T-helper 2 cell (primary cell): ENCODE measurements at places on chromosomes 6 and 20.

- DNase-seq = no peak
Measured at GRCh38 chr6:29990931-29991330, 48.6 kb downstream of the HLA-A start.

DNA sequence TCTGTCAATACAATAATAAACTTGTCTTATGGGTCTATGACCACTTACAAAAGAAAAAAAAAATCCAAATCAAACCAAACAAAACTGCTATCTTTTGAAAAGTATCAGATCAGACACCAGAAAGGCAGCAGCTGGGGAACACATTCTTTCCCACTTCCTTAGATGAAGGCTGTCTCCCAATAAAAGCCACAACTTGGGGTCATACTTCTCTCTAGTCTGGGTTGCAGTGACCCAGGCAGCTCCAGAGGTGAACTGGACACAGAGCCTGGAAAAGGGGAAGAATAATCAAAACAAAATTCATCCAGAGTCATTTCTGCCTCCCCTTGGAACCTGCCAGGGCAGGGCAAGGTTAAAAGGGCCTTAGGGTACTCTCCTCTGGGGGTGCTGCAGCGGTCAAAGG, 19.1 kb downstream of the ATXN1 start:
- no peak for DNase-seq

GRCh38 chr6:35402136-35402855, 49.8 kb upstream of the FANCE start:
- no peak for DNase-seq

DNA sequence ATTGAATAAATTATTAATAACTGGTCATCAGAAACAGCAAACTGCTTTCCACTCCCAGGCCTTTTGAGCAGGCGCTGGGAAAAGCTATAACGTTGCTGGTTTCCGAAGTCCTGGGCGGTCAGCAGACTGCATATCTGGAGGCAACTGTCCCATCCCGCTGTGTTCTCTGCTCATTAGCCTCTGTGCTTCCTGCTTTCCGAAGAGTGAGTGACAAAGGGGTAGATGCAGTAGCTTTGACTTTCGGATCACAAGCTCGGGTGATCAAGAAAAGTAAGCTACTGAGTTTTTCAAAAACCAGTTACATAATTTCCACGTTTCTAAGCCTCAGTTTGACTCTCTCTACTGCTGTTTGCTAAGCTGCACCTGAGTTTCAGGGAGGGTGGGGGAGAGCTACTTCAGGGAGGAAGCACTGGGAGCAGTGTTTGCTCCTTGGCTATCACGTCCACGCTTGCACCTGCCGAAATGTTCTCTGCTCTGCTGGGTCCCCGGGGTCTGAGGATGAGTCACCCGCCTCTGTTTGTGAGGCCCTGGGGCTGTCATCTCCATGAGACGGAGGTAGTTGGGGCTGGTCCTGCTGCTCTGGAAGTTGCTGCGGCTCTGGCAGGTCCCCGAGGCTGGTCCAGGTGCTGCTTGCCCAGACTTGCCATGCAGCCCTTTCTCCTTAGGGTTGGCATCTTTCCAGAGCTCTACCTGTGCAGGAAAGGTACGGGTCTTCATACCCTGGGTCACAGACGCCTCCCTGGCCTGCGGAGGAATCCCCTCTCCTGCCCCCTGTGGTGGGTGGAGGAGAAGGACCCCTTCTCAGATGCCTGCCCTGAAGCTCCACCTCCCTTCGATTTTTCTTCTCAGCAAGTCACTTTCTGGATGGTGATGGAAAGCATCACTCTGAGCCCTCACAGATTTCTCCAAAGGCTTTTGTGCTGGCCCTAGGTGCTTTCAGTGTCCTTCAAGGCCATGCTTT, 220.0 kb downstream of the QKI start:
- no peak for DNase-seq

GRCh38 chr6:56243518-56244070, 3.8 kb downstream of the COL21A1 start:
- DNase-seq = no peak

- no peak for DNase-seq
Measured at GRCh38 chr6:4017834-4018170, 61.1 kb downstream of the FAM217A start.

- no peak for DNase-seq
Measured at GRCh38 chr6:83509441-83509840, 2.9 kb upstream of the PRSS35 start.

GRCh38 chr20:63691711-63692435, 4.6 kb upstream of the TNFRSF6B start:
- no peak for DNase-seq

DNA sequence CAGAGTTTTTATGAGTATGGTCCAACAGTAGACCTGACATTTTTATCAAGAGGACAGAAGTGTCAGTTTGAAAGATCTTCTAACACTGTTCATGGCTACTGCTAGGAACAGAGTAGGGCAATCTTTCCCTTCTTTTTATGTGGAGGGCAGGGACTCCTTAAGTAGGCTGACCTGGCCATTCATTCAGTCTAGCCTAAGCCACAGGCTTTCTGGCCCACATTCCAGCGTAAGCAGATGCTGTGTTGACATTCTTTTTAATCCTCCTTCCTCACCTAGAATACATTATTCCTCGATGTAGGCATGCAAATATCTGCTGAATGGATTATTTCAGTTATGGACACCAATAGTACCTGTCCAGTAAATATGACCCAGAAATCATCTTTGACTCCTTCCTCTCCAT, 188.3 kb downstream of the ATXN1 start:
- DNase-seq = no peak

DNA sequence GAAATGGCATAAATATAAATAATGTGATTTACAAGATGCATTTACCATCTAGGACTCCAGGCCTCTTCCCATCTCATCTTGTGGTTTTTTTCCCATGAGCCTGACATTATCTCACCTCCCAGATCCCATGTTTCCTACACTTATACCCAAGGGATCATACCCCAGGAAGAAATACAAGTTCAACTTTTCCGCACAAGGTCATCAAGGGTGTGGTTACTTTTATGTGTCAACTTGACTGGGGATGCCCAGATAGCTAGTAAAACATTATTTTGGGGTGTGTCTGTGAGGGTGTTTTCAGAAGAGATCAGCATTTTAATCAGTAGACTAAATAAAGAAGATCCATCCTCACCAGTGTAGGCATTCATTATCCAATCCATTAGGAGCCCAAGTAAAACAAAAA, 176.3 kb upstream of the TNFAIP3 start:
- DNase-seq = no peak

DNA sequence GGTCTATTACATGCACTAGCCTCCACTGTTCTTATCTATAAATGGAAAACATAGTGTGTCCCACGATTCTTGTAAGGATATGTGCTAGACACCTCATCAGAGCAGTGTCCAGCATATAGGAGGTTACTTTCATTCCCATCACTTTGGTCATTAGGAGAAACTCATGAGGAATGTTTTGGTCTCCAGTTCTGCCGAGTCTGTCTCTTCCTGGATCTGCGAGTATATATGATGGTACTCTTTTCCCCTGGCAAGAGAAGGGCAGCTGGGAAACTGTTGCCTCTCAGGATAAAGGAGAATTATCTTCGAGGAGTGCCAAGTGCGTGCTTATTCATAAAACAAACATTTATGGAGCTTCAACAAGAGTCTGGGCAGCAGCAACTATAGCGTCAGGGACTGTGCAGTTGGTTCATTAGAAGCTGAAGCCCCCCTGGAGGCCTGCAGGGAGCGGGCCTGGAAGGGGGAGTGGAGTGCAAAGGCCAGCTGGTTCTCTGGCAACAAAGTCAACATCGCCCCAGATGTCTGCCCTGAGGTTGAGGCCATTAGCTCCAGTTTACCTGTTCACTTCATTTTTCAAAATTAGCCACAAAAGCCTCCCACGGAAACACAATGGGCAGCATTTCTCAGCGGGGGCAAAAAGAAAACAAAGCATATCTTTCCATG, 811.9 kb downstream of the MAFB start:
- DNase-seq = no peak

- DNase-seq = no peak
Measured at GRCh38 chr20:46145713-46146112, 27.6 kb downstream of the CD40 start.

DNA sequence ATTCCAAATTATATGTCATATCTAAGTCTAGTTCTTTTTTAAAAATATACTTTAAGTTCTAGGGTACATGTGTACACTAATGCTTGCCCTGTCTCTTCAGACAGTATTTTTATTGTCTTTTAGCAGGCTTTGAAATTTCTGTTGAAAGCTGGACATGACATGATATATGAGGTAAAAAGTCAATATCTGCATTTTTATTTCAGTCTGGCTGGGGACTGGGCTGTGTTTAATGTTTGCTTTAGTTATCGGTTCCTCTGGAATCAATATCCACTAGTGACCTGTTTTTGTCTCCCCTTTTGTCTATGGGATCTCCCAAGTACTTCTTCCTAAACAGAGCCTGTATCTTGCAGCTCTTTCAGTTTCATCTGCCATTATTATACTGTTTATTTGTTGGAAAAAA, 786.2 kb upstream of the GJE1 start:
- DNase-seq = no peak

DNA sequence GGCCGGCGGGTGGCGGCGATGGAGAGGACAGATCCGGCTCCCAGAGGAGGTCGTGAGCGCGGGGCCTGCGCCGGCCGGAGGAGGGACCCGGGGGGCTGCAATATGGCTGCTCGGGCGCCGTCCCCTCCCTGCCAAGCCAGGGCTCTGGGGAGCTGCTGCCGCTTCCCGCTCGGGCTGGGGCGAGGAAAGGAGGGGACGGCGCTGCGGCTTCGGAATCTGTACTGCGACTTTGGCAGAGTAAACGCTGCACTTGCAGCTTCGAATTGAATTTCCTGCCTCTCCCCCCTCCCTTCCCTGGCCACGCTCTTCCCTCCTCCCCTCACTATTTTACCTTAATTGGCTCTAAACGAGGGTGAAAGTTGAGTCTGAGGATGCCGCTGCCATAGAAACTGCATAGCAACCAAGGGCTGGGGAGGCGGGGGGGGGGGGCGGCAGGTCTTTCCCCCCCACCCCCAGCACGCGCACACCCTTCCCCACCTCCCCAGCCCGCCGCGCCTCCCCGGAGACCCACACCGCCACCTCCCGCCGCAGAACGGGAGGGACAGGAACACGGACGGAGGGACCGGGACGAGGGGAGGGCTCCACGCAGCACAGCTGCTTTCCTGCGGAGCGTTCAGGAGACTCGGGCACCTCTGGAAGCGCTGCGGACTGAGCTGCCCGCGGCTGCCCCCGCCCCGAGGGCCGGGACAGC, 93.9 kb downstream of the RNASET2 start:
- no peak for DNase-seq

DNA sequence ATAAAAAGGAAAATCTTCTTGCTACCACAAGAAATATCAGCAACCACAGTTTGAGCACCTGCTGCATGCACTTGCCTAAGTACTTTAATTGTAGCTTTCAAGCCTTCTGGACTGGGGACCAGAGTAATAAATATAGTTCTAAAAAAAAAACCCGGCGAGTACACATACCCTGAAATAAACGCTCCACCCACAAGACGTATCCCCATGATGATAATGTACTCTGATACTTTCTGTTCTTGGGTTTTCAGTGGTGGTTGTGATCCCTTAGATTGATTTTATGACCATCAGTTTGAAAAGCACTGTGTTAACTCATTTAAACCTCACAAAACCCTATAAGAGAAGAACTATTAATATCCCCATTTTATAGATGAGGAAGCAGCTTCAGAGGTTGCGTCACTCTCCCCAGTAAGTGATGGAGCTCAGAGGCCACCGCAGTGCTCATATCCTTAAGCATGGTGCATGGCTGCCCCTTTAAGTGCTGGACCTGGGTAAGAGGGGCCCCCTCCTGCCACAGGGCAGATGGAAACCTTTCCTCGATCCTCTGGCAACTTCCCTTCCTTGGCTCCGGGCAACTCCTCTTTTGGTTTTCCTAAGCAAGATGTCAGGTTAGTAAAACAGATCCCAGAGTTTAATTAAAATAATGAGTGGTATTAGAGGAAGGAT, 67.3 kb downstream of the KCNB1 start:
- no peak for DNase-seq

DNA sequence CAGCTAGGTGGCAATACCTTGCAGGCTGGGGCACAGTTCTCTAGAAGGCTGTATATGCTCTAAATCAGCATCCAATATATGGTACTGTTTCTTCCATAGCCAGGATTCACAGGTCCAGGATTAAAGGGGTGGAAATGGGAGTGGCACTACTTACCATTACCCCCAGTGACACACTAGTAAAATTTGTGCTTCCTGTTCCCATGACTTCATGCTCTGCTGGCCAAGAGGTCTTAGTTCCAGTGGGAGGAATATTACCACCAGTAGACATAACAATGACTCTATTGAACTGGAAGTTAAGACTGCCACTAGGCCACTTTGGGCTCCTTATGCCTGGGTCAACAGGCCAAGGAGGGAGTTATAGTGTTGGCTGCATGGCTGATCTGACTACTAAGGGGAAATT, 174.3 kb upstream of the TNFAIP3 start:
- no peak for DNase-seq

DNA sequence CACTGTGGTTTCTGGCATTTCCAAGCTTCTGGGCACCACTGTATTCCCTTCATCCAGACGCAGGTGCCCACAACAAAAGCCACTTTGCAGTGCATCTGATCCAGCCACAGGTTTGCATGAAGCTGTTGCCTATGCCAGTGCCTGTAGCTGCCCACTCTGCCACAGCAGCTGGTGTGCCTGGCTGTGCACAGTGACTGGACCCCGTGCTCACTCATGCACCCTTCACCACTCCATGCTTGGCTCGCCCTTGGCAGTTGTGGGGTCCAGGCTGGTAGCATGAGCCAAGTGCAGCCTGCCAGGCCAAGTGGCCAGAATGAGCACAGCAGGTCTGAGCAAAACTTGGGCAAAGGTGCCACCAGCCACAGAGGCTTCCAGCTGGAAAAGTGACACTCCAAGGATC, 42.7 kb downstream of the SEL1L2 start:
- no peak for DNase-seq

DNA sequence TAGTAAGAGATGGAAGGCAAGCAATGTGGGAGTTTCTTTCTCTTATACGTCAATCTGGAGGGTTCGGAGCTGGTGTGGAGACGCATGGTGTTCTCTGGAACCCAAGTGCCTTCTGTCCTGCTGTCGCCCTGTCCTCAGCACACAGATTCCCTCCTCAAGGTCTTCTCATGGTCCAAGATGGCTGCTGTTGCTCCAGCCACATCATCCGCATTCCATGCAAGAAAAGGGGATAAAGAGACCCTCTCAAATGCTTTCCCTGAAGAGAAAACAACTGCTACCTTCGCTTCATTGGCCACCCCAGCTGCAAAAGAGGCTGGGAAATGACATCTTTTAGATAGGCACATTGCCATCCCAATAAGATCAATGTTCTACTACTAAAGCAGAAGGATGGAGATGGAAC, 151.2 kb downstream of the ANKRD60 start:
- DNase-seq = no peak

- no peak for DNase-seq
Measured at GRCh38 chr6:107196152-107196551, 80.8 kb upstream of the BEND3 start.
